Neuronal stem cell (in vitro differentiated cells): ENCODE measurements at places on chromosomes 11 and 22.

DNA sequence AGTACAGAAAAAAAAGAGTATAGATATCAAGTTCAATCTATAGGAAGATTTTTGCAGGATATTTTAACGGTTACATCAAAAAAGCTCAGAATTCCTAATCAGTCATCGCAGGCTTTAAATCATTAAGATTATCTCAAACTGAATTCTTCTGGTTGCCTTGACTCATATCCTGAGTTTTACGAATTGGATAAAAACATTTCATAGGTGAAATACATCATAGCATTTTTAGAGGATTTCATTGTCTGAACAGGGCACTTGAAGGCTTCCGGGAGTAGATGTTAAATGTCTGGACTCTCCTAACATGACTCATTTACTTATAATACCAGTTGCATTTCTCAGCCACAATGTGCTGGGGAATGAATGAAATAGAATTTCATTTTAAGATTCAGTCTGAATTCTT is 2216.6 kb upstream of the RAG2 start:
- no peak for DNase-seq

DNA sequence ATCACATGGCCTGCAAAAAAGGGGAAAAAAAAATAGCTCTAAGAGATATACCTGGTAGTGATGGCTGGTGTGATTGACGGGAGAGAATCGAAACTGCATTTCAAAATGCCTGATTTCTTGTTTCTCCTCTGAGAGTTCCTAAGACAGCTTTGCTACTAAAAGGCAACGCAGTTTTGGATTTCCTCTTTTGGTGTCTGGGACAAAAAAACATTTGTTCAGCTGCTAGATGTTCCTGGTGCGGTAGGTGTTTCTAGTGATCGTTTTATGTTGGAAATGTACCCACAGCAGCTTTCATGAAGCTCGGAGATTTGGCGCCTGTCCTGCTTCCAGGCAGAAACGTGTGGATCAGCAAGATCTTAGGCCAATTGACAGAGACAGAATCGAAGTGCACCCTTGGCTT is 18.1 kb downstream of the P2RX3 start:
- DNase-seq, result no peak

DNA sequence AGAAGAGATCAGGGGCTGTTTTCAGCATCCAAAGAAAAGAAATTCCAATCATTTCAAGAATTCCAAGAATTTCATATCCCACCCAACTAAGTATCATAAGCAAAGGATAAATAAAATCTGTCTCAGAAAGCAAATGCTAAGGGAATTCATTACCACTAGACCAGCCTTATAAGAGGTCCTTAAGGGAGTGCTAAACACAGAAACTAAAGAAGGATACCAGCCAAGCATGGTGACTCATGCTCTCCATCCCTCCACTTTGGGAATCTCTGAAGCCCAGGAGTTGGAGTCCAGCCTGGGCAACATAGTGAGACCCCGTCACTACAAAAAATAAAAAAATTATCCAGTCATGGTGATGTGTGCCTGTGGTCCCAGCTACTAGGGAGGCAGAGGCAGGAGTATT is 17.8 kb downstream of the FADD start:
- DNase-seq, result no peak

DNA sequence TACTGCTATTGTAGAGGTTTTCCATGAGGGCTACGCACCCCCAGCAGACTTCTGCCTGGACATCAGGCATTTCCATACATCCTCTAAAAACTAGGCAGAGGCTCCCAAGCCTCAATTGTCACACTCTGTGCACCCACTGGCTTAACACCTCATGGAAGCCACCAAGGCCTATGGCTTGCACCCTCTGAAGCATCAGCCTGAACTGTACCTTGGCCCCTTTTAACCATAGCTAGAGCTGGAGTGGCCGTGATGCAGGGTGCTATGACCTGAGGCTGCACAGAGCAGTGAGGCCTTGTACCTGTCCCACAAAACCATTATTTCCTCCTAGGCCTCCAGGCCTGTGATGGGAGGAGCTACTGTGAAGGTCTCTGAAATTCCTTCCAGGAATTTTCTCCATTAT is 33.9 kb downstream of the AAMDC start:
- DNase-seq, result no peak

GRCh38 chr11:10483584-10483983 is 28.5 kb downstream of the AMPD3 start:
- DNase-seq, result no peak

- DNase-seq, result no peak
Measured at GRCh38 chr11:12674936-12675696, 895 bp downstream of the TEAD1 start.
